ENCODE measurements at places on chromosomes 5 and 9. TPM values are rescaled to one million over a fixed set of nuclear protein-coding genes. Genes with fewer than 3 reads are reported as not detected.
A peak's percentile ranks its signal among the peaks of the same experiment; 100 is the strongest.

Gene FBP2
- not detected for total RNA-seq

GRCh38 chr5:178625679-178626483, 969 bp downstream of the CLK4 start:
- DNase-seq: peak; percentile 7
- peaks cover 2% of the 10 kb centered on the region for H3K36me3 ChIP-seq
- H3K4me3 ChIP-seq: peak overlapping the region; percentile 93
- no peaks in the 10 kb centered on the region for H3K27me3 ChIP-seq
- peaks cover 31% of the 10 kb centered on the region for H3K4me1 ChIP-seq

Gene TTLL11
- 4.7 TPM for total RNA-seq

- no peak for DNase-seq
- no peaks in the 10 kb centered on the region for H3K4me1 ChIP-seq
- H3K4me3 ChIP-seq: no peak overlapping the region
- H3K27ac ChIP-seq: no peak overlapping the region
- no peaks in the 10 kb centered on the region for H3K36me3 ChIP-seq
These were observed 150.8 kb upstream of the PHYKPL start for GRCh38 chr5:178383301-178383918.

Gene ELOVL7
- total RNA-seq: 16.4 TPM

GRCh38 chr5:132480042-132480441, 10.5 kb downstream of the IRF1 start:
- no peaks in the 10 kb centered on the region for H3K36me3 ChIP-seq
- no peak for DNase-seq
- no peak overlapping the region for H3K27ac ChIP-seq

GRCh38 chr5:135005076-135005475, 29.0 kb downstream of the PITX1 start:
- no peak overlapping the region for H3K27ac ChIP-seq
- no peaks in the 10 kb centered on the region for H3K27me3 ChIP-seq
- H3K4me3 ChIP-seq: no peak overlapping the region
- DNase-seq: no peak
- H3K4me1 ChIP-seq: no peaks in the 10 kb centered on the region
- H3K36me3 ChIP-seq: no peaks in the 10 kb centered on the region

Gene ZNG1E
- total RNA-seq: 35.9 TPM

- H3K27ac ChIP-seq: no peak overlapping the region
- no peaks in the 10 kb centered on the region for H3K36me3 ChIP-seq
- DNase-seq: no peak
- H3K4me1 ChIP-seq: no peaks in the 10 kb centered on the region
- no peak overlapping the region for H3K4me3 ChIP-seq
These were observed 2.8 kb downstream of the ANKH start for GRCh38 chr5:14868771-14869170.

- no peaks in the 10 kb centered on the region for H3K27me3 ChIP-seq
- H3K4me3 ChIP-seq: no peak overlapping the region
These were observed 246.3 kb upstream of the MAP3K1 start for GRCh38 chr5:56569076-56569475.

DNA sequence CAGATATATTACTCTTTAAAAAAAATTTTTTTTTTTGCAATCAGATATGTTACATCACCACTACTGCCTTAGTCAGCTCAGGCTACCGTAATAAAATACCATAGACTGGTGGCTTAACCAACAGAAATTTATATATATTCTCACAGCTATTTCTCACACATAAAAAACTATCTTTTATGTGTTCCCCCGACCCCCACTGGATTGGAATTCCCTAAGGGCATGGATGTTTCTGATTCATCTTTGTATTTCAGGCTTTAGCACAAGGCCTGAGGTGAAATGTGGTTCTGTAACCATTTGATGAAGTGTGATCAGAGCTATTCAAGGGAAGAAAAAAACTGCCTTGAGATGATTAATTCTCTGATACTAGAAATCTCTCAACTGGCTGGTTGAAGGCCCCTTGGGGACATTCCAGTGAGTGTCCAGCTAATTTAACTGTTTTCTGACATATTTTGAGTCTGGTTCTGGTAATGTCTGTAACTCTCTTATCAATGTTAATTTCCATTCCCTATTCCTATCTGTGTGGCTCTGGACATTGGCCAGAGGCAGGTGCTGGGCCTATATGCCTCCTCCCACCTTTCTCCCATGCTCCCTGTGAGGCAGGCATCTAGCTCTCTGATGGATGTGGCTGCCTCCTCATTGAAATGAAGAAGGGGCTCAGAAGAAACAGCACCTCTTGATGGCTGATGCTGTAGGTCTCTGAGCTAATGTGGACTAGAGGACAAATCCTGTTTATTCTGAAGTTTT, 2.5 kb downstream of the CD14 start:
- no peaks in the 10 kb centered on the region for H3K36me3 ChIP-seq
- no peak overlapping the region for H3K4me3 ChIP-seq
- peaks cover 4% of the 10 kb centered on the region for H3K4me1 ChIP-seq
- DNase-seq: no peak

- no peak overlapping the region for H3K4me3 ChIP-seq
- no peaks in the 10 kb centered on the region for H3K4me1 ChIP-seq
- no peak for DNase-seq
- H3K27ac ChIP-seq: no peak overlapping the region
These were observed 66.5 kb upstream of the TGFBR1 start for GRCh38 chr9:99038484-99038820.

Measured in Caco-2 (cell line).